Activated T-cell treated with anti-CD3 and anti-CD28 coated beads, Interleukin-2, amount 50 U/mL, for 72 hours (primary cell): ENCODE measurements at places on chromosomes 5 and 9. TPM values are rescaled to one million over a fixed set of nuclear protein-coding genes. Genes with fewer than 3 reads are reported as not detected.

The ADAMTSL1 gene
- total RNA-seq: not detected

The TRIM14 gene
- total RNA-seq: 41.7 TPM

The TBC1D2 gene
- 5.8 TPM for total RNA-seq

The TAF11L10 gene
- not detected for total RNA-seq

The PCDHB10 gene
- not detected for total RNA-seq

The SMIM32 gene
- total RNA-seq: not detected

The SAXO1 gene
- not detected for total RNA-seq

The FBP1 gene
- total RNA-seq: 3.3 TPM

DNA sequence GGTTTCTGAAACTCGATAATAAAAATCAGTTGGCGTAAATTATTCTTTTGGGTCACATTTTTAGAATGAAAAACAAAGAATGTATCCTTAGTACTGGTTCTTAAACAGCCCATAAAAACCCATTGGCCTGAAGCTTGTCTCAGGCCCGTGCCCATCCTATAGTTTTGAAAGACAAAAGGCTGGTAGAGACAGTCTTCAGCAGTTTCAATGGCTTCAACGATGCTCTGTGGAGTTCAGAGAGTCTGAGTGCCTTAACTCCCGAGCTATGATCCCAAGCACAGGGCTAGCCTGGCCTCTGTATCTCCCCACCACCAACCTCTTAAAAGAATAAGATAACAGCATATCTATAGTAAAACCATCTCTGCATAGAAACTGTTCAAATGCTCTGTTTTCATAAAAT, 595.0 kb downstream of the CDH12 start:
- no peak for DNase-seq
- H3K27ac ChIP-seq: no peak overlapping the region
- no peaks in the 10 kb centered on the region for H3K27me3 ChIP-seq
- no peaks in the 10 kb centered on the region for H3K36me3 ChIP-seq
- no peaks in the 10 kb centered on the region for H3K4me1 ChIP-seq

DNA sequence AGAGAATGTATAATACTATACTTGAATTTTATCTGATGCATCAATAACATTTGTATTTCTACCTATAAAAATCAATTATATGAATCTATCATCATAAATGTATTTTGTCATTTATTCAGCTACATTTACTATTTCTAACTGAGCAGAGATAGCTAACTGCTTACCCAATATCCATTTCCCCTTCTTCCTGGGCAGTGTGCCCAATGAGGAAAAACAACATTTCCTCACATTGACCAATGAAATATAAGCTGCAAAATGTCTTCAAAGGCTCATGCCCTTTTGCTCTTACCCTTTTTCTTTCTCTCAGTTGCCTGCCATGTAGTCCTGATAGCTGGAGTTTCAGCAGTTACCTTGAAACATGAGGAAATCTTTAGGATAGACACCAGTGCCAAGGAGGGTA, 385.8 kb upstream of the PCSK5 start:
- no peaks in the 10 kb centered on the region for H3K36me3 ChIP-seq
- no peak for DNase-seq
- H3K27me3 ChIP-seq: peaks cover 7% of the 10 kb centered on the region
- H3K4me3 ChIP-seq: no peak overlapping the region
- no peaks in the 10 kb centered on the region for H3K4me1 ChIP-seq

DNA sequence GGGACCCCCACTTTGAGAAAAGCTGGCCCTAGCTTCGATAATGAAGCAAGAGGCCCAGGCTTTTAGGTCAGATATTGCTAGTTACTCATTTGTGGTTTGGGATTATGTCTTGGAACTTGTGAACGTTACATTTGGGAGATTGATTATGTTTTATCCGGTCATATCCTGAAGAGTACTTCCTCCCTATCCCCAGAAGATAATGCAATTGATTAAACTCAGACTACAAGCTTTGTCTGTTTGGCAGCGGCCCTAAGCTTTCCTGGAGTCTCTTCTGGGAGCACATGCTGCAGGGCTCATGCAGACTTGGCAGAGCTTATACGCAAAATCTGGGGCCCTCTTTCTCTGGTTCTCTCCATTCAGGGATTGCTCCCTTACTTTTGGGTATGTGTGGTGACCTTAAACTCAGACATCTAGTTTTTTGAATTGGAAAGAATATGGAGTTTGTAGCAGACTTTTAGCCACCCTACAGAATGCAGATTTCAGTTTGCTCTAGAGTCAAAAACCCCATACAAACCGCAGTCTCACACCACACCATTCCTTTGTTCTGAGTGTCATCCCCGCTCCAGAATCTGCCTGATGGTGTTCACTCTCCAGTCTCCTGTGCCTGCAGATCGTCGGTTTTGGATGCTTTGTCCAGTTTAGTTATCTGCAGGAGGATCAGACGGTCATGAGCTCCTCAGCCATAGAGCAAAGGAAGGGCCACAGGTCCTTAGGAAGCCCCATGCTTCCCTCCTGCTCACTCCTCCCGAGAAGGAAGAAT, 449.5 kb upstream of the TRPC7 start:
- H3K27me3 ChIP-seq: no peaks in the 10 kb centered on the region
- H3K4me3 ChIP-seq: no peak overlapping the region
- no peak overlapping the region for H3K27ac ChIP-seq
- no peaks in the 10 kb centered on the region for H3K36me3 ChIP-seq
- H3K4me1 ChIP-seq: no peaks in the 10 kb centered on the region

DNA sequence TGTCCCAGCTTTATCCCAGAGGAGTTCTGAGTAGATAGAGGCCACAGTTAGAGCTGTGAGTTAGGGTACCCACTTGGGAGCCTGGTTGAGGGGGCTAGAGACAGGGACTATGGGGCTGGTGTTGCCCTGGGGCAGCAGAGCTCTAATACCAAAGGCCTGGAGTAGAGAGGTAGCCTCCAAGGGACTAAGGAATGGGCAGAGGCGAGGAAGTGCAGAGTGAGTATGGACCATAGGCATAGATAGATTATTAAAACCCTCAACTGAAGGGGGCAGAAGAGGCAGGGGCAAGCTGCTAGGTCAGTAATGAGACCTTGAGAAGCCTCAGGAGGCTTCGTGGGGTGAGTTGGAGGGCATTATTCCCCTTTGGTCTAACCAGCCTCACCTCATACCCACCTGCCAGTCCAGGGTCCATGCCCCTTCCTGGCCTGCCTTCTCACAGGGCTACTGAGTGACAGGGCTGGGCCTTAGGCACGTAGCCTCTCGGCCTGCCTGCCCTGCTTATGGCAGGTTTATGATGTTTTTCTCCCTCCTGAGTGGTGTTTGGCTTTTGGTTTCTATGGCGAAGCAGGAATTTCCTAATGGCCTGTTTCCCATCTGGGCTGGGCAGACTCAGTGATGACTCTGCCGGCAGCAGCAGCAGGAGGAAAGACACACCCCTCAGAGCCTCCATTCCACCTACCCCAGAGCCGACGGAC, 8.0 kb downstream of the PDLIM4 start:
- no peaks in the 10 kb centered on the region for H3K27me3 ChIP-seq
- H3K4me1 ChIP-seq: peaks cover 61% of the 10 kb centered on the region
- H3K4me3 ChIP-seq: no peak overlapping the region
- no peak overlapping the region for H3K27ac ChIP-seq

- H3K4me3 ChIP-seq: no peak overlapping the region
- no peaks in the 10 kb centered on the region for H3K27me3 ChIP-seq
- no peaks in the 10 kb centered on the region for H3K4me1 ChIP-seq
- no peaks in the 10 kb centered on the region for H3K36me3 ChIP-seq
- DNase-seq: peak; percentile 47
These were observed 12.4 kb downstream of the CBY3 start for GRCh38 chr5:179668391-179668790.

- DNase-seq: no peak
- no peaks in the 10 kb centered on the region for H3K27me3 ChIP-seq
- peaks cover 2% of the 10 kb centered on the region for H3K36me3 ChIP-seq
- no peaks in the 10 kb centered on the region for H3K4me1 ChIP-seq
These were observed 233.5 kb downstream of the RFX3 start for GRCh38 chr9:3292311-3292710.

DNA sequence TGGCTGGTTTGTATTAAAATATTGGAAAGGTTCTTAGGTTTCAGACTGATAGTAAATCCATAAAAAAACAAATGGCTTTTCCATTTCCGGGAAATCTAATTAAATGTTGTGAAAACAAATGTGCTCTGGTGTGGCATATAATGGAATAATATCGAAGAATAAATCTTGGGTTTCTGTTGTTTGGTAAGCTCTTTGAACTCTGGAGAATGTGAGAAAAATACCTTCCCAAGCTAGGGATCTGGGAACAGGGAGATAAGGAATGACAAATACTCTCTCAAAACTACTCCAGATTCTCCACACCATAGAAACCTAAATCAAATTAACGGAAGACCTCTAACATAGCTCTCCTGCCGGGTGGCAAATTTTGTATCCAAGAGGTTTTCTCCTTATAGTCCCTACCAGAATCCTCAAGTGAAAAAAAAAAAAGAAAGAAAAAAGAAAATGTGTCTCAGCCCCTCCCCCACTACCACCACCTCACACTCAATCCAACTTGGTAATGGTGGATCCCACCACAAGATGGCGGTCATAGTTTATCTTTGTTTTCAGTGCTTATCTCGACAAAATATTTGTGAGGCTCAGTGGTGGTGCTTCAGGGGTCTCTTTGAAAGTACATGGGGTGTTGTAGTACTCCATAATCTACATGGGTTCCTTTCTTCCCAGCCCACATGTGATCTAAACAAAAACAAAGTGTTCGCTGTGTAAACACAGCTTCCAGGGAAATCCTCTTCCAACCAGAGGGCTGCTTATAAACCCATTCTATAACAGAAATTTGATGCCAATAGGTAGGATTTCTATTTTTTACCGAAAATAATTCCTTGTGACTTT, 54.5 kb upstream of the FST start:
- DNase-seq: peak; percentile 31
- H3K4me3 ChIP-seq: no peak overlapping the region
- peaks cover 26% of the 10 kb centered on the region for H3K27me3 ChIP-seq

- H3K4me3 ChIP-seq: no peak overlapping the region
- H3K27me3 ChIP-seq: no peaks in the 10 kb centered on the region
- peaks cover 6% of the 10 kb centered on the region for H3K36me3 ChIP-seq
- H3K27ac ChIP-seq: no peak overlapping the region
These were observed 12.7 kb downstream of the BRD3 start for GRCh38 chr9:134054891-134055811.

GRCh38 chr9:135924628-135925338, 17.4 kb upstream of the CAMSAP1 start:
- peak overlapping the region; percentile 76 for H3K4me3 ChIP-seq
- H3K4me1 ChIP-seq: peaks cover 45% of the 10 kb centered on the region
- peak; percentile 30 for DNase-seq
- peaks cover 3% of the 10 kb centered on the region for H3K36me3 ChIP-seq
- peak overlapping the region; percentile 97 for H3K27ac ChIP-seq

DNA sequence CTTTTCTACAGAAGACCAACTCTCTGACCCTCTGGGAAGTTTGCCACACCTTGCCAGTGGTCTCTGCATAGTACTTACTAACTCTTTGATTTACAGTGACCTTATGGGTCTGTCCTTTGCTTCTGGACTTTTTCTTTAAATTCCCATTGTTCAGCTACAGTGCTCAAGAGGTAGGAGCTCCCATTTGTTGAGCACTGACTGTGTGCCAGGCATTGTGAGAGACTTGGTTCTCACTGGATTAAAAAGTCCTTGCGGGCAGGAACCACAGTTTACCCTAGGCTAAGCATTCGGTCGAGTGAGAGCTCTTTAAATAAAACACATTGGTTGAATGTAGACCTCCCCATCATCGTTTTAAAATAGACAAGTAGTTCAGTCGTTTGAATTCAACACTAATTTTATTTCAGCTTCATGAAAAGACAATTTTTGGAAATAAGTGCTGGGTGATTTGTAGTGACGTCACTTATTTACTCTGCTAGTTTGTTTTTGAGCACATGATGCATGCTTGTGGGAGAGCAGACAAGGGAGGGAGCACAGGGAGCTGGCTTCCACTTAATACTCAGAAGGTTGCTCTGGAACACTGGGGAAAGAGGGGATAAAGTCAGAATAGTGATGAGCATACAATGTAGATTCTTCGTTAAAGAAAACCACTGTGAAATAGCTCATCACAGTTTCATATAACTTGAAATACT, 27.1 kb downstream of the RASGRF2 start:
- H3K36me3 ChIP-seq: peaks cover 1% of the 10 kb centered on the region
- H3K4me3 ChIP-seq: peak overlapping the region; percentile 13
- H3K27ac ChIP-seq: peak overlapping the region; percentile 10
- DNase-seq: no peak

GRCh38 chr5:149641000-149641576, 59.8 kb downstream of the ARHGEF37 start:
- H3K27me3 ChIP-seq: no peaks in the 10 kb centered on the region
- no peaks in the 10 kb centered on the region for H3K36me3 ChIP-seq
- H3K27ac ChIP-seq: no peak overlapping the region
- H3K4me1 ChIP-seq: no peaks in the 10 kb centered on the region
- no peak overlapping the region for H3K4me3 ChIP-seq

DNA sequence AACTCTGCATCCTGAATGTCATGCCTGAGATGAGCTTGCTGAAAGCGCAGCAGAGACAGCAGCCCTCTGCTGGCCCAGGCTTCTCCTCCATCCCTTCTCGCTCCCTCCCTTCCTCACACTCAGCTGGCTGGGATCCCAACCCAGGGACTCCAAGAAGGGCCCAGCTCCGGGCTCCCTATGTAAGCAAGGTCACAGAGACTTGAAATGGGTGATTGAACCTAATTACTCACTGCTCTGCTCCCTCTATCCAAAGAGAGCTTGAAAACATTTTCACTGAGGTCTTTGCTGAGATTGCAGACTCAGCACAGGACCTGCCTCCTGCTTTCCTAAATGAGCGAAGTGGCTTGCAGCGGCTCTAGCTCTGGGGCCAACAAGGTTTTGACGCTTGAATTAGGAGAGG, 42.8 kb downstream of the RAPGEF1 start:
- no peak overlapping the region for H3K4me3 ChIP-seq
- no peak overlapping the region for H3K27ac ChIP-seq
- no peaks in the 10 kb centered on the region for H3K27me3 ChIP-seq
- H3K36me3 ChIP-seq: peaks cover 2% of the 10 kb centered on the region
- peaks cover 76% of the 10 kb centered on the region for H3K4me1 ChIP-seq

GRCh38 chr9:109101810-109102209, 17.9 kb downstream of the TMEM245 start:
- no peaks in the 10 kb centered on the region for H3K27me3 ChIP-seq
- peak; percentile 29 for DNase-seq
- H3K36me3 ChIP-seq: peaks cover 15% of the 10 kb centered on the region
- peak overlapping the region; percentile 34 for H3K27ac ChIP-seq
- H3K4me3 ChIP-seq: peak overlapping the region; percentile 64

- H3K27me3 ChIP-seq: no peaks in the 10 kb centered on the region
- H3K27ac ChIP-seq: no peak overlapping the region
- DNase-seq: no peak
- no peaks in the 10 kb centered on the region for H3K36me3 ChIP-seq
- no peak overlapping the region for H3K4me3 ChIP-seq
These were observed 562.5 kb downstream of the CSNK1G3 start for GRCh38 chr5:124074500-124074899.

- no peaks in the 10 kb centered on the region for H3K4me1 ChIP-seq
- no peak overlapping the region for H3K4me3 ChIP-seq
- H3K36me3 ChIP-seq: no peaks in the 10 kb centered on the region
- no peak for DNase-seq
- no peak overlapping the region for H3K27ac ChIP-seq
These were observed 648.5 kb upstream of the WWC1 start for GRCh38 chr5:167642779-167643517.
